ENCODE measurements at places on chromosomes 3 and 15. TPM values are rescaled to one million over a fixed set of nuclear protein-coding genes. Genes with fewer than 3 reads are reported as not detected.
A peak's percentile ranks its signal among the peaks of the same experiment; 100 is the strongest.

- no peak for DNase-seq
- no peak overlapping the region for H3K4me3 ChIP-seq
- no peaks in the 10 kb centered on the region for H3K36me3 ChIP-seq
- no peak overlapping the region for H3K27ac ChIP-seq
- no peaks in the 10 kb centered on the region for H3K4me1 ChIP-seq
- no peaks in the 10 kb centered on the region for H3K27me3 ChIP-seq
Observed at GRCh38 chr15:100314809-100315400, 26.9 kb downstream of the ADAMTS17 start.

- H3K27me3 ChIP-seq = no peaks in the 10 kb centered on the region
- H3K36me3 ChIP-seq = no peaks in the 10 kb centered on the region
- H3K27ac ChIP-seq = no peak overlapping the region
- H3K4me1 ChIP-seq = no peaks in the 10 kb centered on the region
- H3K4me3 ChIP-seq = no peak overlapping the region
Observed at GRCh38 chr3:178583963-178584575, 47.8 kb downstream of the KCNMB2 start.

GRCh38 chr15:72781631-72782030 lies 1.9 kb downstream of the ADPGK start:
- DNase-seq = no peak
- H3K4me1 ChIP-seq = no peaks in the 10 kb centered on the region
- no peaks in the 10 kb centered on the region for H3K27me3 ChIP-seq

Gene ISL2
- 0.99 TPM for total RNA-seq

Gene GOLGA6L4
- 3.6 TPM for total RNA-seq

- DNase-seq = no peak
- no peaks in the 10 kb centered on the region for H3K27me3 ChIP-seq
- no peaks in the 10 kb centered on the region for H3K36me3 ChIP-seq
- H3K4me3 ChIP-seq = peak overlapping the region; percentile 69
- H3K4me1 ChIP-seq = no peaks in the 10 kb centered on the region
Observed at GRCh38 chr3:142028243-142028777, 121.0 kb downstream of the TFDP2 start.

DNA sequence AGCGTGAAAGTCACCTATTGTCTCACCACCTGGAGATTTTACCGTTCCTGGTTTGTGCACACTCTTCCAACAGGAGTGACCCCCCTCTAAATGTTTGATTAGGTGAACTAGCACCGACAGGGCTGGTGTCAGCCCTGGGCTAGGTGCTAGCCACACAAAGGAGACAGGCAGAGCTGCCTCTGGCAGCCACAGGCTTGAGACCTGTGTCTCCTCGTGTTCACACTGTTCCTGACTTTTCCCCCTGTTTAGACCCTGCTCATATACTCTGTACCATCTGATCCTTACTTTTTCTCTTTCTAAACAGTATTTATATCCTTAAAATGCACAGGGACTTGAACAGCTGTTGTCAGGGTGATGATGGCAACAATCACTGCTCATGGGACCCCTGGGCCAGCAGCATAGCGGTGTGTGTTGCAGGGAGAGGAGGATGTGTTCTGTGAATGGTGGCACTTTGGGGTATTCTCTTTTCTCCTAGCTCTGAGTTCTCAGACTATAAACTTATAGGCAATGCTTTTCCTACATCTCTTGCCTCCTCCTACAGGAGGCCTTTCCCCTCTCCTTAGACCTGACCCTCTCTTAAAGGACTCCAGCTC lies 5.5 kb downstream of the CD80 start:
- no peak overlapping the region for H3K27ac ChIP-seq
- no peaks in the 10 kb centered on the region for H3K36me3 ChIP-seq
- H3K4me1 ChIP-seq = no peaks in the 10 kb centered on the region
- no peak for DNase-seq

All from H1 (cell line).